ENCODE measurements at places on chromosomes 3 and 15. TPM values are rescaled to one million over a fixed set of nuclear protein-coding genes. Genes with fewer than 3 reads are reported as not detected.

CADPS gene
- total RNA-seq = 13.3 TPM

NBEAL2 gene
- 62.2 TPM for total RNA-seq

DNA sequence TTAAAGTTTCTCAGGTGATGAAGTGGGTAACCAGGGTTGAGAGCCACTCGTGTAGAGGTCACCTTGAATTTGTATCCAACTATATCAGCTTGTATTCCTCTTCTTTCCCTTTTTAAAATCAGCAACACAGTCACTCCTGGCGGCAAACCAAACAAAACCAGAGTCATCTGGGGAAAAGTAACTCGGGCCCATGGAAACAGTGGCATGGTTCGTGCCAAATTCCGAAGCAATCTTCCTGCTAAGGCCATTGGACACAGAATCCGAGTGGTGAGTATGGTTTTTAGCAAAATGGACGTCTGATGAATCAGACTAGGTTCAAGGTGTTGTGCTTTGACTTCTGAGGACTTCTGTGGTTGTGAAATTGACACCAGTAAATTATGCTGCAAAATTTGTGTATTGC is 3.9 kb downstream of the RPL35A start:
- no peak for DNase-seq

DNA sequence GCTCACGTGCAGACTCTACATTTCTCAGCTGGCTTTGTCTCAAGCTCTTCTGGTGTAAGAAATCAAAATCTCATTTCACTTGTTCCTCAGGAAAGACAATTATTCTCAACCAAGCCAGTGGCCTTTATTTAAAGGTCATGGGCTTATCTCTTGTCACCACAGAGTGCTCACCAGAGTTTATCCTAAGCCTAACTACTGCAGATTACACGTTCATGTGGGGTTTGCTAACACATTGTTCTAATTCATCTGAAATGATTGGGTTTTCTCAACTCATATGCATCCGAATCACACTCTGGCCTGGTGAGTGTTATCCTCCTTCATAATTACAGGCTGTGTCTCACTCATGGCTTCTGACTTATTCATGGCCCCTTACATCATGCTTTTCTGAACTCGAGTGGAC is 83.3 kb upstream of the TSC22D2 start:
- no peak for DNase-seq

GRCh38 chr15:83219026-83219425 is 11.4 kb upstream of the HDGFL3 start:
- no peak for DNase-seq

Data from tongue (tissue), 3 donors.